Lower lobe of right lung (tissue), 2 donors: ENCODE measurements at places on chromosomes 13 and 19. TPM values are rescaled to one million over a fixed set of nuclear protein-coding genes. Genes with fewer than 3 reads are reported as not detected.
A peak's percentile ranks its signal among the peaks of the same experiment; 100 is the strongest.

- H3K27me3 ChIP-seq: no peaks in the 10 kb centered on the region
- H3K4me3 ChIP-seq: no peak overlapping the region
- H3K36me3 ChIP-seq: no peaks in the 10 kb centered on the region
- no peak overlapping the region for H3K27ac ChIP-seq
- no peaks in the 10 kb centered on the region for H3K4me1 ChIP-seq
- DNase-seq: no peak
Observed at GRCh38 chr13:49869519-49869918, 66.6 kb downstream of the SPRYD7 start.

DNA sequence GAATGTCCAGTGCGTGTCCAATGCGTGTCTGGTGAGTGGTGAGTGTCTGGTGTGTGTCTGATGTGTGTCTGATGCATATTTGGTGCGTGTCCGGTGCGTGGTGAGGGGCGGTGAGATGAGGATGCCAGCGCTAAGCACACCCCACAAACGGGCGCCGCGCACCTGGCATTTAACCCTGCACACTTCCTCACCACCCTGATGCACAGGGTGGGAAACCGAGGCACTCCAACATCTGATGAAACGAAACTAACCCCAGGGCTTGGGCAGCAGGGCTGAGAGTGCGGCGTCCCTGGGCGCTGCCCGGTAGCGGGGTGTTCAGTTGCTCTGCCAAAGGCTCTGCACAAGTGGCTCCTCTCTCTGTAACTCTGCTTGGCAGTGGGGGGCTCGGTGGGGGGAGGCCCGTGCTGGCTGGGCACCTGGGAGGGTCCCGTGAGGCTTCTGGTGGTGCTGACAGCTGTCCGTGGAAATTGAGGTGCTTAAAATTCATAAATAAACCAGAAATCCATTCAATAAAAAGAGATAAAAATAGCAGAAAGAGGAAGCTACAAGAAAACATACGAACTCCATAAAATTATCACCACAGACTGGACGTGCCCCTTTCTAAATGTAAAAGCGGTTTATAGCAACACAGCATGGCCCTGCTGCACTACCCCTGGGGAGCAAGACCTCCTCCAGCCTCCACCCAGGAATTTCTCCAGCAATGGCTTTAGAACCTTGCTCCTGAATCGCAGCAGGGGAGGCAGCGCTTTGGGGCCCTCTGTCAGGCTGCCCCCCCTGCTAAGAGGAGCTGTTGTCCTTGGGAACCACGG, 76.0 kb downstream of the RASA3 start:
- DNase-seq: no peak
- peaks cover 28% of the 10 kb centered on the region for H3K4me1 ChIP-seq
- H3K27ac ChIP-seq: peak overlapping the region; percentile 31
- no peak overlapping the region for H3K4me3 ChIP-seq

DNA sequence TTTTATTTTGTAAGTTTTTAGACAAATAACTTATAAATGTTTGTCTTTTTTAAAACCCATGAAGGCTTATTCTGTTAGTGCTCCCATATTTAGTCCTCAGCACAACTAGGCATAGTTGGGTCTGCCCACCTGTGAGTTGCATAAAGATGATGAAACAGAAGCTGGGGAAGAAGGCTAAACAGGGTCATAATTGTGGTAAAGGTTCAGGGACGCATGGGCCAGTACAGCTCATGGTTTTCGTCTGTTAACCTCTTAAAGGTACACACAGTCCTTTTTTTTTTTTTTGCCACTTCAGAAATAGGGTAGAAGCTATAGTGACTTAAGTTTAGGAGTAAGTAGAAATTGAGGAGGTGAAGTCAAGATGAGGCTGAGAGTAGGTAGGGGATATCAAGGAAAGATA, 58.3 kb downstream of the TM9SF2 start:
- H3K27me3 ChIP-seq: no peaks in the 10 kb centered on the region
- H3K4me1 ChIP-seq: no peaks in the 10 kb centered on the region
- H3K4me3 ChIP-seq: no peak overlapping the region
- DNase-seq: no peak
- H3K27ac ChIP-seq: no peak overlapping the region

- H3K4me1 ChIP-seq: no peaks in the 10 kb centered on the region
- DNase-seq: no peak
- H3K27ac ChIP-seq: no peak overlapping the region
Observed at GRCh38 chr13:101265934-101266333, 150.4 kb downstream of the NALCN start.

The LPAR2 gene
- 40.3 TPM for total RNA-seq

The BRCA2 gene
- total RNA-seq: 2.4 TPM
